ENCODE measurements at places on chromosomes 11 and 22.
A peak's percentile ranks its signal among the peaks of the same experiment; 100 is the strongest.

DNA sequence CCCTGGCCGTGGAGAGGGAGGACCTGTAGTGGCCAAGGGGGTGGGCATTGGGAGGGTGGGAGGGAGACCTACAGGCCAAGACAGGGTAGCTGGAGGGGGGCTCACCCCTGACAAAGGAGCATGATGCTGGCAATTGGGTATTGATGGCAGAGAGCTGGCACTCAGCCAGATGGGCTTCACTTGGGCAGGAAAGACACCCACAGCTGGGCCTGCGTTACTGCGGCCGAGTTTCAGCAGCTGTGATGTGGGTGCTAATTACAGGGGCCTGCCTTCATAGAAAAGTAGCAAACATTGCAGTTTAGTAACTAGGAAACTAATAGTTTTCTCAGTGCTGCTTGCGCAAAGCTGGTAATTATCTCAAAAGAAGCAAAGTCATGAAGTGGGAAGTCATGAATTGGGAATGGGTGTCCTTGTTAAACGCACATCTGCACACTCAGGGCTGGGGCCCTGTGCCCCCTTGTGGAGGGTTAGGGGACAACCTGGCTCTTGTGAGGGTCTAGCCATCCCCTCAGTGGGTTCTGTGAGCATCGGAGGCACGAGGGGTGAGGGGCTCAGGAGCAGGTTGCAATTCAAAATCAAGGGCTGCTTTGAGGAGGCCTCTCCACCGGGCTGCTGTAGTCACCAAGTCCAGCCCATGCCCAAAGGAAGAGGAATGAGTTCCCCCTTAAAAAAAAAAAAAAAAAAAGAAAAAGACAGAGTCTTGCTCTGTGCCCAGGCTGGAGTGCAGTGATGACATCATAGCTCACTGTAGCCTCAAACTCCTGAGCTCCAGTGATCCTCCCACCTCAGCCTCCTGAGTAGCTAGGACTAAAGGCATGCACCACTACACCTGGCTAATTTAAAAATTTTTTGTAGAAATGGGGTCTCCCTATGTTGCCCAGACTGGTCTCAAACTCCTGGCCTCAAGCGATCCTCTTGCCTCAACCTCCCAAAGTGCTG is 24.4 kb upstream of the TXNRD2 start:
- DNase-seq: no peak

- no peak for DNase-seq
Measured at GRCh38 chr11:39960206-39960605, 1499.2 kb downstream of the LRRC4C start.

GRCh38 chr11:102293873-102294601 is 23.2 kb upstream of the BIRC3 start:
- peak; percentile 13 for DNase-seq

- no peak for DNase-seq
Measured at GRCh38 chr11:76791861-76792260, 8.7 kb downstream of the TSKU start.
